RPMI7951 (cell line): ENCODE measurements at places on chromosomes 16 and 17.

DNA sequence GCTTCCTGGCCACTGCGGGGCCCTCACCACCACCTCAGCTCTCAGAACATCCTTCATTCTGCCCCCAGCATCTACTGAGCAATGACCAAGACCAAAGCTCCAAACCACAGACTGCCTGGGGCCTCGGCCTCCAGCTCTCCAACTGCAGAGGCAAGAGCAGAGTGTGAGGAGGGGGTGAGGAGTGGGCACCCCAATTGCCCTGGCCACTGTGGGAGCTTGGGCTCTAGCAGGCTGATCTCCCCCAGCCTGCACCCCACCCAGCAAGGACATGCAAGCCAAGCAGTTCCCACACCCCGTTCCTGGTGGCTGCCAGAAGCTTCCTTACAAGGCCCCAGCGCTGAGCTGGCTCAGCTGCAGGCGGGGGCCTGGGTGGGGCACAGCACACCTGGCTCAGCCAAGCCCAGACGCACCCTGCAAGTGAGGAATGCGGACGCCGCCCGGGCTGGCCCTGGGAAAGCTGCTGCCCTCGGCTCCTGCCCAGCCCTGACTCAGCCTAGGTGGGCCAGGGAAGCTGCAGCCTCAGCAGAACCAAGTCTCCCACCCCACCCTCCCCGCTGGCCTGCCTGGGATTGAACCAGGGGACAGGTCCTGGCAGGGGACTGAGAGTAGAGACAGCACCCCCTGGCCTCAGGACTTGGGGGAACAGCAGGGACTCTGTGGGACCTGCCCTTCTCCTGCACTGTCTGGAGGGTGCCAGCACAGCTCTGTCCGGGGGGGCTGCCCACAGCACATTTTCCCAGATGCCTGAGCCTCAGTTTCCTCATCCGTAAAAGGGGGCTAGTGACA, 29.7 kb upstream of the KRT17 start:
- no peak for DNase-seq

- DNase-seq = no peak
These were observed 28.4 kb upstream of the WFIKKN2 start for GRCh38 chr17:50807009-50807408.

- DNase-seq = peak; percentile 76
These were observed 1.3 kb downstream of the ZNF276 start for GRCh38 chr16:89722392-89723278.

DNA sequence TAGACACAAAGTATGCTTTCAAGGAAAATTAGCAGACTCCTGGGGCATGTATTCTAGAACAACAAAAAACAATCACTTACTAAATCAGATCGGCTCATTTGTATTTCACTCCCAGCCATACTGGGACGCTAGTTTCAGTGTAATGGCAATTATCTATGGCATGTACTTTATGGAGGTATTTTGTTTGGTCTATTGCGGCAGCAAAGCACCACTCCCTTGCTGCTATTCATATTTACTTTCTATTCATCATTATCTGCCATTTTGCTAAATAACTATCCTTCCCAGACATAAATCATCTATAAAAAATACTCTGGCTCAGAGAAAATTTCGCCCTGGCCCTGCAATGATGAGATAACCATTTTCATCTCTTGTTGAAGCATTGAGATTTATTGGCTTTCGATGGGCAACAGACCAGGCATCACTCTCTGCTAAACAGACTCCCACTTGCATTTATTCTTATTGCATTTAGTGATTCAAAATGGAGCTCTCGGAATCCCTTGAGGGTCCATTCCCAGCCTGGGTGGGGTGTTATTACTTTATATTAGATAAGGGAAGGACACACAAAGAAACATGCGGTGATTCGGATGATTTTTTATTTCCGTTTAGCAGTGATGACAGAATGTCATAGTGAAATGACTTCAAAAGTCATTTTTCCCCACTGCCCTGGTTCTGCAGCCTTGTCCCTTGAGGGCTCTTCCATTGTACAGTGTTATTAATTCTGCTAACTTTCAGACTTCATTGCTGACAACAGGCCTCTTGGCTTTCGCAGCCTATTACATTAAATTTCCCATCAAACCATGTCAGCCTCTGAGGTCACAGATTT, 225.8 kb downstream of the IRX3 start:
- DNase-seq = no peak

DNA sequence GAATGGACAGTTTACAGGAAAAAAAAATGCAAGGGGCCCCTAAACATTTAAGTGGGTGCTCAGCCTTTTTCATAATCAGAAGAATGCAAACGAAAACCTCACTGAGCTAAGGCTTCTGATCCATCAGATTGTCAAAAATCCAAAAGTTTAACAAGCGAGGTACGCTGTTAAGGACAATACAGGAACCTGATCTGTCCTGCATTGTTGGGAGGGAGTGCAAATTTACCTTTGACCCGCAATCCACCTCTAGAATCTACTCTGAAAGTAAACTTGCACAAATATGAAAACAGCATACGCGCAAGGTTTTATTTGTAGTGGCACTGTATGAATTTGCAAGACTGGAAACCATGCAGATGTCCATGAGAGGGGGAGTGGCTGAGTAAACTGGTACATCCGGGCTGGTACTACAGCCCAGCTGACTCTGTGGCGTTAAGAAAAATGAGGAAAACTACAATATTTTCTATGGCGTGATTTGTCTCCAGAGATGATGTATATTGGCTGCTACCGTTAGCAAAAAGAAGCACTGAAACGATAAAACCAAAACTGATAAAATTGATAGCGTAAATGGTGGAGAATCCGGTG, 28.8 kb upstream of the ST6GALNAC1 start:
- peak; percentile 41 for DNase-seq

- DNase-seq = peak; percentile 26
These were observed 32.6 kb downstream of the RAI1 start for GRCh38 chr17:17713839-17714238.

- peak; percentile 14 for DNase-seq
These were observed 11.9 kb upstream of the DNASE1 start for GRCh38 chr16:3642397-3643094.

- DNase-seq = no peak
These were observed 90.5 kb downstream of the SEC14L1 start for GRCh38 chr17:77231076-77231871.

GRCh38 chr16:9778849-9779248, 403.4 kb downstream of the GRIN2A start:
- no peak for DNase-seq

DNA sequence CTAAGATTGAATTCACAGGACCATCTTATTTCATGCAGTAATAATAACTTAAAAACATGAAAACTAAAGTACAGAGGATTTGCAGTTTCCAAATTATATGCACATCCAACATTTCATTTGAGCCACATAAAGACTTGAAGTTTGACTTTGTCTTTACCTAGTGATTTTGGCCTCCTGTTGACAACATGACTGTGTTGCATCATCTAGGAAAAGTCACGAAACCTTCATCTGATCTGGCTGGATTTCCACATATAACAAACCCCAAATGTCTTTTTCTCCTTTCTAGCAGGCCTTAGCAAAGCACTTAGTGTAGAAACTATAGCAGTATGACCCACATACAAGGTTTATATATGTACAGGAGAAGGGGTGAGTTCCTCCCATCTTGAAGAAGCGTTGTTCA, 406.5 kb upstream of the CDH5 start:
- DNase-seq = no peak

GRCh38 chr16:49630783-49631182, 225.1 kb downstream of the ZNF423 start:
- DNase-seq = no peak
